IMR-90 (cell line): ENCODE measurements at places on chromosomes 2 and 18. TPM values are rescaled to one million over a fixed set of nuclear protein-coding genes. Genes with fewer than 3 reads are reported as not detected.

Gene INPP5D
- polyA plus RNA-seq, result 0.09 and 0.29 TPM in 2 replicates

Gene ANKRD36
- 1.9 and 2.6 TPM in 2 replicates for polyA plus RNA-seq

DNA sequence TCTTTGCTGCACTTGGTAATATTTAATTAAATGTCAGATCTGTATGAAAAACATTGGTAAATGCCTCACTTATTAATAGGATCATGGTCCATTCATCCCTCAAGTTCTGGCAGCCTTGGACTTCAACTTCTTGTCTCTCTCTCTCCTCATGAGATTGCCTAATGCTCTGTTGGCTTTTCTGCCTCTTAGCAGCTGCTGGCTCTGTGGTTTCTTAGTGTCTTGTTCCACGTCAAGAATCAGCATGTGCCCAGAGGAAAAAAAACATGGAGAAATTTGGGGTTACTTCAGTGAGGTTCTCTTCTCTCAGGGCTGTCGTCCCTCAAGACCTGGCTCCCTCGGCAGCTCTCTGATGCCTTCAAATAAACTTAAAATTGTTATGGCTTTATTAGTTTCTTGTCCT lies 75.4 kb downstream of the TAF4B start:
- no peaks in the 10 kb centered on the region for H3K4me1 ChIP-seq
- no peak overlapping the region for H3K27ac ChIP-seq
- no peak overlapping the region for H3K4me3 ChIP-seq
- no peaks in the 10 kb centered on the region for H3K36me3 ChIP-seq

GRCh38 chr18:21930177-21930576 lies 189.6 kb downstream of the MIB1 start:
- H3K4me1 ChIP-seq, result no peaks in the 10 kb centered on the region
- peaks cover 35% of the 10 kb centered on the region for H3K27me3 ChIP-seq
- no peaks in the 10 kb centered on the region for H3K36me3 ChIP-seq
- H3K4me3 ChIP-seq, result no peak overlapping the region
- H3K27ac ChIP-seq, result no peak overlapping the region
- DNase-seq, result no peak

DNA sequence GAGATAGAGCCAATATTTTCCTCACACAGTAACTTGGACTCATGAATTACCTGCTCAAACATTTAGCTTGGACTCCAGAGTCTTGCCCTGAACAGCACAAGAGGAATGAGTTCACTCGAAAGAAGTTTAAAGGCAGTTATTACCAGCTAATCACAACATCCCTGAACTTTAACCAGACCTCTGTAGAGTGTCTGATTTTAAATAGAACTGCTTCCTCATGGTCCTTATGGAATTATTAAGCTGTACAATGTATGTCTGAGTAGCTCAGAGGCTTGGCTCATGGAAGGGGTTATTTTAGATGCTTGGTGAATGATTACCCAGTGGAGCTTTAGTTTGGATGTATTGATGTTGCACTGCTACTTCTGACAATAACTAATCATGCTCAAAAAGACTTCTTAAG lies 183.1 kb downstream of the FMNL2 start:
- peaks cover 3% of the 10 kb centered on the region for H3K4me1 ChIP-seq
- no peak overlapping the region for H3K27ac ChIP-seq
- H3K4me3 ChIP-seq, result no peak overlapping the region
- no peak for DNase-seq
